HFFc6 (cell line): ENCODE measurements at places on chromosomes 12 and 14. TPM values are rescaled to one million over a fixed set of nuclear protein-coding genes. Genes with fewer than 3 reads are reported as not detected.

Gene CLEC6A
- not detected in 3 replicates for total RNA-seq

Gene ADIPOR2
- 42.4 to 45.2 TPM (median 44.8 TPM) in 3 replicates for total RNA-seq

Gene TEX52
- total RNA-seq, result not detected in 3 replicates

Gene RAPGEF3
- 2.0 to 3.0 TPM (median 2.2 TPM) in 3 replicates for total RNA-seq

Gene RAB3IP
- total RNA-seq, result 0.89 to 1.6 TPM (median 1.1 TPM) in 3 replicates

Gene GUCY2C
- total RNA-seq, result not detected in 3 replicates

Gene C14orf180
- not detected in 2 replicates for total RNA-seq

Gene FGF6
- total RNA-seq, result not detected in 3 replicates

Gene STAC3
- total RNA-seq, result 0.21 to 0.62 TPM (median 0.54 TPM) in 3 replicates

Gene HAL
- 0.08 TPM in 1 of 3 replicates, not detected in the others for total RNA-seq

Gene CCDC197
- not detected in 3 replicates for total RNA-seq

Gene KIF26A
- total RNA-seq, result 0.05 TPM in 1 of 2 replicates, not detected in the other

Gene PIK3C2G
- not detected in 3 replicates for total RNA-seq

Gene EFS
- total RNA-seq, result 9.5 to 12.5 TPM (median 11.0 TPM) in 3 replicates

Gene INHBC
- not detected in 3 replicates for total RNA-seq

Gene TRPV4
- total RNA-seq, result 1.9 to 2.2 TPM (median 2.0 TPM) in 3 replicates

Gene TMTC1
- not detected in 3 replicates for total RNA-seq

Gene ALG10B
- 3.1 to 4.8 TPM (median 4.2 TPM) in 3 replicates for total RNA-seq

Gene PPP1R36
- 0.27 to 0.88 TPM (median 0.61 TPM) in 3 replicates for total RNA-seq

Gene ENDOU
- 0.27 TPM in 1 of 3 replicates, not detected in the others for total RNA-seq

Gene KRT73
- total RNA-seq, result not detected in 3 replicates

Gene SIX6
- total RNA-seq, result not detected in 3 replicates

Gene DLK1
- not detected in 2 replicates for total RNA-seq

Gene BCL2L2
- total RNA-seq, result 30.2 to 34.0 TPM (median 31.0 TPM) in 3 replicates

Gene PPP4R4
- total RNA-seq, result 0.05 TPM in 1 of 3 replicates, not detected in the others

Gene RPS6KA5
- total RNA-seq, result 0.24 to 0.41 TPM (median 0.41 TPM) in 3 replicates

Gene KRT77
- not detected in 2 replicates for total RNA-seq
